ENCODE measurements at places on chromosomes 13 and 19.

GRCh38 chr13:92661406-92661805 lies 565.2 kb upstream of the GPC6 start:
- no peak for DNase-seq

- no peak for DNase-seq
Measured at GRCh38 chr13:70844391-70845108, 736.3 kb upstream of the KLHL1 start.

- DNase-seq = no peak
Measured at GRCh38 chr13:21006141-21007005, 55.0 kb downstream of the LATS2 start.

DNA sequence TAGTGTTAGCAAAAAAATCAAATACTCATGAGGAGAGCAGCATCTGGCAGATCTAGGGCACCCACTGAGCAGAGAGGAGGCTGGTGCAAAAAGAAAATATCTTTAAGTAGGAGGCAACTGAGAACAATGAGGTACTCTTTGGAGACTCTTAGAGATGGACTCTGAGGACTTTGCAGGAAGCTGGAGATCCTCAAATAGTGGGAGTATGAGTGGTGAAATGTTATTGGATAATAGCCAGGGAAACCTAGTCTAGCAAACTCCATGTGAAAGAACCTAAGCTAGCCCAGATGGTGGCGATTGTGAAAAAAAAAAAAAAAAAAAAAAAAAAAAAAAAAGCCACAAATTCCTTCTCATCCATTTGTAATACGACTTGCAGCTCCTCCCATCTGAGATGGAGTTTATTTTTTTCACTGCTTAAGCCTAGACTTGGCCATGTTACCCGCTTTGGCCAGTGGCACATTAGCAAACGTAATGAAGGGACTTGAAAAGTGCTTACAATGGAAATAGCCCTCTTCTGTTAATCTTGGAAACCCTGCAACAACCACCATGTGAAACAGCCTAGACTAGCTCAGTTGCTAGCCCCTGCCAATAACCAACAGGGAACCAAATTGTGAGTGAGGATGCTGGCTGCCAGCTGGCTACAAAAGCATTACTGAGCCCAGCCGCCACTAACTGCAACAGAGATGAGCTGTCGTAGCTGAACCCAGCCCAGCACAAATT lies 476.2 kb downstream of the KLF12 start:
- peak; percentile 98 for DNase-seq

GRCh38 chr19:40974633-40975037 lies 16.4 kb upstream of the CYP2B6 start:
- DNase-seq = peak; percentile 86

GRCh38 chr19:40529093-40529954 lies 47.3 kb upstream of the SHKBP1 start:
- peak; percentile 79 for DNase-seq

DNA sequence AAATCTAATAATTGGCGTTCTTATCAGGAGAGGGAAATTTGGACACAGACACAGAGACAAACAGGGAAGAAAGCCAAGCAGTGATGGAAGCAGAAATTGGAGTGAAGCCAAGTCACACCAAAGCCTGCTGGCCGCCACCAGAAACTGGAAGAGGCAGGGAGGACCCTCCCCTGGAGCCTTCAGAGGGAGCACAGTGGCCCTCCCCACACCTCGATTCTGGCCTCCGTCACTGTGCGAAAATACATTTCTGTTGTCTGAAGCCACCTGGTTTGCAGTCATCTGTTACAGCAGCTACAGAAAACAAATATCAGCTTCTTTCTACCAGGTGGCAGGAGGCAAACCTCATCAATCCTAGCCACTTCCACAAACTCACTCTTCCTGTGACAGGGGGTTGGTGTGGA lies 8.3 kb upstream of the TLE6 start:
- DNase-seq = peak; percentile 80

DNA sequence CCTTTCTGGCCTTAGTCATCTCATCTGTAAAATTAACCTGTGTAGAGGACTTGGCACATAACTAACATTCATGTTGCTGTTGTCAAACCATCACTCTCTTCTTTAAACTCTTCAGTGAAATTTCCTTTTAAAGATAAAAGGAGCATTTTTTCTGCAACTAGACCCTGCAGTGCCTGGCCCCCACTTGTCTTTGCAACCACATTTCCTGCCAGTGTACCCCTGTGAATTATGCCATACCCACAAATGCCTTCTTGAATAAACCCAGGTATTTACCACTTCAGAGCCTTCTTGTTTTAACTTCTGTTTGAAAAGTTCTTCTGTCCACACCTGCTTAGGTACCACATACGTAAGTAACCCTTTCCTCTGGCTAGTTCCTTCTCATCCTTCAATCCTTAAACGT lies 118.8 kb downstream of the CDK8 start:
- no peak for DNase-seq

- DNase-seq = no peak
Measured at GRCh38 chr13:43487461-43487860, 299.3 kb downstream of the ENOX1 start.

GRCh38 chr13:101127741-101128353 lies 288.5 kb downstream of the NALCN start:
- DNase-seq = peak; percentile 67

DNA sequence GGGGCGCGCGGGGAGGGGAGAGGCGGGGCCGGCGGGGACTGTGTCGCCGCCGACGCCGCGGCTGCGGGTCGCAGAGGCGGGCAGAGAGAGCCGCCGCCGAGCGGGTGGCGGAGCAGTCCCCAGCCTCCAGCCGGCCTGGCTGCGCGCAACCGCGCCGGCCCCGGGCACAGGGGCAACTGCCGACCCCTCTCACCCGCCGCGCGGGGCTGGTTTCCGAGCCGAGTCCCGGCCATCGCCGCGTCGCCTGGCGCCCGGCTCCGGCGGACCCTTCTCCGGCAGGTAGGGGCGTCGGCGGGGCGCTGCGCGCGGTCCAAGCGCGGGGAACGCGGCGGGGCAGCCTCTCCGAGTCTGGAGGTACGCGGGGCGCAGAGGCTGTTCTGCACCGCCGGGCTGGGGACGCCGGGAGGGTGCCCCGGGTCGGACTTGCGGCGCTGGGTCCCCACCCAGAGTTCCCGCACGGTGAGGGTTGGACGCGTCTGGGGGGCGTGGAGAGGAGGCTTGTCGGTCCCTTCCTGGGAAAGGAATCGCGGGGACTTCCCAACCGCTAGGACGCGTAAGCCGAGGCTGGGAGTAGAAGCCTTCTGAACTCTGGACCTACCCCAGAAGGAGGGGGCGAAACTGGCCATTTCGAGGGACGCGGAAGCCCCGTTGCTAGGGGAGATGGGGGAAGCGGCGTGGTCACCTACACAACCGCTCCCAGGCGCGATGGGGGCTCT lies 133.6 kb upstream of the MYO16 start:
- DNase-seq = no peak

GRCh38 chr19:1566392-1567115 lies 1.6 kb downstream of the MEX3D start:
- DNase-seq = peak; percentile 82

GRCh38 chr13:27962128-27962841 lies 6.8 kb downstream of the CDX2 start:
- no peak for DNase-seq

GRCh38 chr13:107900775-107901174 lies 314.6 kb downstream of the LIG4 start:
- DNase-seq = peak; percentile 50

GRCh38 chr19:28569132-28570131 lies 643.5 kb downstream of the UQCRFS1 start:
- no peak for DNase-seq

GRCh38 chr13:80881034-80881433 lies 540.1 kb upstream of the SPRY2 start:
- DNase-seq = no peak

- DNase-seq = no peak
Measured at GRCh38 chr13:56886398-56886797, 254.3 kb upstream of the PRR20A start.

GRCh38 chr19:28596561-28597071 lies 616.3 kb downstream of the UQCRFS1 start:
- DNase-seq = no peak

DNA sequence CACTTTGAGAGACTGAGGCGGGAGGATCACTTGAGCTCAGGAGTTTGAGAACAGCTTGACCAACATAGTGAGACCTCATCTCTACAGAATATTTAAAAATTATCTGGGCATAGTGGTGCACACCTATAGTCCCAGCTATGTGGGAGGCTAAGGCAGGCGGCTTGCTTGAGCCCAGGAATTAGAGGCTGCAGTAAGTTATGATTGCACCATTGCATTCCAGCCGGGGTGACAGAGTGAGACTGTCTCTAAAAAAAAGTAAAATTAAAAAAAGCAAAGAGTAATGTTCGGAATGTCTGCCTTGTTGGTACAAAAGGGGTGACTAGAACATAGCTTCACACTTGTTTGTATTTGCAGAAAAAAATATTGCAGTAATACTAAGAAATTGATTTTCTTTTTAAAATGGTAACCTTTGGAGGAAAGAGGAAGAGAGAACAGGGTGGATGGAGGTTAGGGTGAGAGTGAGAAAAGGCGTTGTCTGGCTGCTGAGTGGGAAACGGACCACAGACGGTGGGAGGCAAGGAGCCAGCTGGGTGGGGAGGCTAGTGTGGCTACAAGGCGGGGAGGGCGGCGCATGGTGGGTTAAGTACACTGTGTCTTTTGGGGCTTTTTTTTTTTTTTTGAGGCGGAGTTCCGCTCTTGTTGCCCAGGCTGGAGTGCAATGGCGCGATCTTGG lies 10.2 kb downstream of the PPP1R14A start:
- peak; percentile 57 for DNase-seq

- no peak for DNase-seq
Measured at GRCh38 chr13:98570929-98571372, 6.0 kb downstream of the STK24 start.

Data from fibroblast of pulmonary artery (primary cell).